Body of pancreas (tissue), 4 donors: ENCODE measurements at places on chromosomes 12 and 14.

- DNase-seq: no peak
Measured at GRCh38 chr14:98834119-98834518, 437.9 kb downstream of the BCL11B start.

DNA sequence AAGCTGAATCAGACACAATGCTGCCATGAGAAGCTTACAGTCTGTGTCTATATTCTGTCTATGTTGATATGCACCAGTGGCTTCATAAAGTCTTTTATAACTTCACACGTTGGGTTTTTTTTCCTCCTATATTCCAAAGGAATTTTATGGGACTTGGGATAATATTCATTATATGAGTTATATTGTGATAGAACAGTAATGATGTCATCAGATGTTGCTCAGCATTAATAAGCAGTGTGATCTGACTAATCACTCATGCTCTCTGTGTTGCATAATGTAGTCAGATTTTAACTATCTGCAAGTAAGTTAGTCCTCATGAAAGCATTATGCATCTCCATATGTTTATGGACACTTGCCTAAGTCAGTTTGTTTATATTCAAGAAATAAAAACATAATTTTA is 159.6 kb downstream of the PLCZ1 start:
- DNase-seq: no peak

- DNase-seq: no peak
Measured at GRCh38 chr12:54968181-54968730, 16.3 kb downstream of the TESPA1 start.

- DNase-seq: no peak
Measured at GRCh38 chr12:114671443-114672411, 12.2 kb downstream of the TBX3 start.

- no peak for DNase-seq
Measured at GRCh38 chr14:97848317-97848980, 1051.3 kb downstream of the VRK1 start.

DNA sequence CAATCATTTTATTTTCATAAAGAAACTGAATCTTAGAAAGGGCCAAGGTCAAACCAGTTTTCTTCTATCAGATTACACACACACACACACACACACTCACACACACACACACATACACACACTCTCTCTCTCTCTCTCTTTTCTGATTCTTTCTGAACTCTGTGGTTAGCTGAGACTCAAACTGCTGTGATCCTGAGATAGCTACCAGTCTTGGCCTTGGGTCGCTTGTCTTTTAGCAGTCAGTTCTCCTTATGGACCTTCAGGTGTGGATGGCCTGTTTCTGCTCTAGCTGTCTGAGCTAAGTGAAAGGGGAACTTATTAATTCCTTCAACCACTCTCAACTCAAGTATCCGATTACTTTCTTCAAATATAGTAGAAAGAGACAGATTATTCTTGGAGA is 145.1 kb downstream of the GRIP1 start:
- no peak for DNase-seq

DNA sequence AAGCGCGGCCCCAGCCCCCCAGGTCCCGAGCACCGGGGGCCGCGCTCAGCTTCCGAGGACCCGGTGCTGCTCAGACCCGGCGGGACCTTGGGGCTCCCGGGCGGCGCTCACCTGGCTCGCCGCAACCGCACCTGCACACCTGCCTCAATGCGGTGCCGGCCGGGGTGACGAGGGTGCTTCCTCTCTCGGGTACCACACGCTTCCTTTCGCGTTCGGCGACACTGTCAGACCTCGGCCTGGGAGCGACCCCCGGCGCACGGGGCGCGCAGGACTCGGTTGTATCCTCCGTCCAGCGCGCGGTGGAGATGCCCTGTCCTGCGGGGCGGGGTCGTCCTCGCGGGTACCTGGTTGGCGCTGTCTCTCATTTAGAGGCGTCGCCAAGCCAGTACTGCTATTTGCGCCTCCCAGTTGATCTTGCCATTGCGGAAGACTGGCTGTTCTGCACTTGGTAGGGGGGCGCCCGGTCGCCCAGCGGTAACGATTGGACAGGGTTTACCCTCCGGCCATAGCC is 718 bp downstream of the PACS2 start:
- peak; percentile 65 for DNase-seq

DNA sequence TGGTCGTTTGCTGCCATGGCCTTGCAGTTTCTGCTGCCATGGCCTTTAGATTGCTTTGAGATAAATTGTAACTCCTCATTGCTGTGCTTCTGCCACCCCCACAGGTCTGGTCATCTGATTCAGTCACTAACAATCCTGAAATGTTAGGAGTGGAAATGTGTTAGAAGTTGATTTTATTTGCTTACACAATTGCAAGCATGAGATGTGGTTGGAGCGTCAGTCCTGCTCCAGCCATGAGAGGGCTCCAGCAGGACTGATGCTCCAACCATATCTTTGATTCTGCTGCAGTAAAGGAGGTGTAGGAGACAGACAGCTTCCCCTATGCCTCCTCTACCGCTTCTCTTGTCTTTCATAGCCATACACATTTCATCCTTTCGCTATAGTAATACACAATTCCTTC is 226.8 kb upstream of the RGS6 start:
- no peak for DNase-seq

DNA sequence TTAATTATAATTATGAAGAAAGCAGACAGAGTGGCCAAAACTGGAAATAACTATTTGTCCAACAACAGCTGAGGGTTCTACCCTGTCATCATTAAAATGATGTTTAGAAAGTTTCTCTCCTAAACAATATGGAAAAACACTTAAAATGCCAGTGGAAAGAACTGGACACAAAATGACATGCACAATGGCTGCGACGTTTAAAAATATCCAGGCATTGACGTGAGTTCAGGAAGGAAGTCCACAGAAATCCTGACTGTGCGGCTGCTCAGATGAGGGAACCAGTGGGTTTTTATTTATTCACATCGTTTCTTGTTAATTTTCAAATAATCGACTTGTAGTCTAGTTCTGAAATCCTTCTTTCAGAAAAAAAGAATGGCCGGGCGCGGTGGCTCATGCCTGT is 58.3 kb downstream of the CCNK start:
- DNase-seq: no peak

- DNase-seq: no peak
Measured at GRCh38 chr12:46407361-46407760, 34.8 kb upstream of the SLC38A2 start.

DNA sequence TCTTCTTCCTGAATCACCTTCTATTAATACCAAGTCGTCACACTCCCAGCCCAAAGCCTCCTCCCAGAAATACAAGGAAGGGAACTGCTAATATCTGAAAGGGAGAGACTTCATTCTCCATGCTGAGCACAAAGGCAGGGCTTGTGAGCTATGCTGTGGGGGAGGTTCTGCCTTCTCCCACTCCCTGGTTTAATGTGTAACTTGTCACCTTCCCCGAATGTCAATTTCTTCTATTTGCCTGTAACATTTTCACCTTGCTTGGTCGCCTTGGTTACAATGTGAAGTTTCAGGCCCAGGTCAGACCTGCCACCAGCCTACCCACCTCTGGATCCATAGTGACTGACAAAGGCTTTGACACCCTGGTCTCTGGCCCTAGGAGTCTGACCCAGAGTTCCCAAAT is 82.0 kb upstream of the ESRRB start:
- peak; percentile 49 for DNase-seq

DNA sequence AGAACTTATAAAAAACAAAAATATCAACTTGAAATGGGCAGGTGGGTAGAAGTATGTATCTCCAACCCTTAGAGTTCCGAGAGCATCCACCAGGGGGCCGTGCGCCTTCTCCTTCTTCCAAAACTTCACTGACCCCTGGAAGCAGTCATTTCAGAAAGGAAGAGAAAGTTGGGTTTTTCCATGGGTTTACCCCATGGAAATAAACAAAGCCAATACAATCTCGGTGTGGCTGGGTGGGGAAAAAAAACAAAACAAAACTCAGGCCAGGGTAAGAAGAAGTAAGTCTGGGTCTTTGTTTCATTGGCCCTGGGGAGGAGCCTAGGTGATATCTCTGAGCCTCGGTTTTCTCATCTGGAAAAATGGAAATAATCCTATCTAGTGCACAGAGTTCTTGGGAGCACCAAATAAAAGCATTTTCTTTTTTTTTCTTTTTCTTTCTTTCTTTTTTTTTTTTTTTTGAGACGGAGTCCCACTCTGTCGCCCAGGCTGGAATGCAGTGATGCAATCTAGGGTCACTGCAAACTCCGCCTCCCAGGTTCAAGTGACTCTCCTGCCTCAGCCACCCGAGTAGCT is 33.6 kb upstream of the HNF1A start:
- peak; percentile 75 for DNase-seq

DNA sequence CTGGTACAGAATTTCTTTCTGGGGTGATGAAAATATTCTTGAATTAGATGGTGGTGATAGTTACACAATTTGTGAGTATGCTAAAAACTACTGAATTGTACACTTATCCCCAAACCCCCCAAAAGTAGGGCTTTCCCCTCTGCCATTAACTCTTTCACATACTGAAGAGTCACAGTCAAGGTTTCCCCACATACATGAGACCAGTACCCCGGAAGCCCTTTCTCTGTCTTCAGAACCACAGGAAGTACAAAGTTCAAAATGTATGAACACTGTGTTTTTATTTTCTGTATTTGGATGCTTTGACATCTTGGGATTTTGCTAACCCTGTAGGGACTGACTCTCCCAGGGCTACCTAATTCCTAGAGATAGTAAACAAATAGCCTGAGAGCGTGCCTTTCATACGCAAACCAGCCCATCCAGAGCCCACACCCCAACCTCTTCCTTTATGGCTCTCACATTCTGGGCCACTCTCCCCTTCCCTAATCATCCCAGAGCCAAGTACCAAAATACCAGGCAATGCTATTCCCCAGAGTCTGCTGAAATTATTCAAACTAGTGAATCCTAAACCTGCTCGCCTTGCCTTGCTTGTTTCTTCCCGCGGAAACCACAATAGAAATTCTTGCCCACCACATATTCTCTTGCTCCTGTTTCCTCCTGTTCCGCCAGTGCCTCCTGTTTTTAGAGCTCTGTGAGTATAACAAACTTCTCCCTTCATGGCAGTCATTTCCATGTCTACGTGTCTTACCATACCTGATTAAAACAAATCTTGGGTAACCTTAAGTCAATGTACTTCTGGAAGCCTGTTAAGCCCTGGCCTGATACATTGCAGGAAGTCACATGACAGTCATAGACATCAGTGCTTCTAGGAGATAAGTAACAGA is 524.8 kb downstream of the FUT8 start:
- DNase-seq: no peak

DNA sequence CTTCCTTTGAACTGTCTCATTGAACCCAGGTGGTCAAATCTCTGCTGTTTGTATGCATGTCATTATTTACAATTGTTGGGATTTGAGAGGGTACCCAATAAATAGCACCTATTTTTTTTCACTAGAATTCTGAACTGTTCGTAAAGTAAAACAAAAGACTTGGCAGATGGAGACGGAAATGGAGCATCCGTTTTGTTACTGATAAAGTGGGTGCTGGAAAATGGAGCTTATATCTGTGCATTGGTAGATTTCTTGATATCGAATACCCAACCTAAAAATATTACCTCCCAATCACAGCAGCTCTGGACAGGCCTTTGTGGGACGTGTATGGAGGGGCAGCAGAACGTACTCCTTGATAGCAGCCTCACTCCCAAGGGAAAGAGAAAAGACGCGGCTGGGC is 224.4 kb downstream of the C12orf75 start:
- DNase-seq: no peak

DNA sequence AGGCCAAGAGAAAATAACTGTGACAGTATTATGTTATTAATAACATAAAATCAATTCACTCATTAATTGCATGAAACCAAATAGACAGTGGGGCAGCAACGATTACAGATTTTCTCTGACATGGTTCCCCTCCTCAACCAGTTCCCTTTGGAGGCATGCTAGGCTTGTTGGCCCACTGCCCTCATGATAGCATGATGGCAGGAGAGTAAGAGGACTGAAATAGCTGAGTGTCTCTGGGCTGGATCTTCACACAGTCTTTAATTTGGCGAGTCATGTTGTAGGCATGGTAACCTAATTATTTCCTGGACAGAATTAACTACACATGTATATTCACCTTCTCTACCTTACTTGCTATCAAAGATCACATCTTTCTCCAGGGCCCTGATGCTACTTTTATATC is 266.2 kb upstream of the PELI2 start:
- DNase-seq: no peak

- no peak for DNase-seq
Measured at GRCh38 chr12:85834378-85834777, 1.8 kb downstream of the RASSF9 start.

- no peak for DNase-seq
Measured at GRCh38 chr12:44647917-44648690, 228.0 kb downstream of the NELL2 start.

- no peak for DNase-seq
Measured at GRCh38 chr14:60241091-60241490, 7.9 kb upstream of the PPM1A start.

- DNase-seq: peak; percentile 69
Measured at GRCh38 chr12:15278816-15279658, 43.3 kb upstream of the PTPRO start.

DNA sequence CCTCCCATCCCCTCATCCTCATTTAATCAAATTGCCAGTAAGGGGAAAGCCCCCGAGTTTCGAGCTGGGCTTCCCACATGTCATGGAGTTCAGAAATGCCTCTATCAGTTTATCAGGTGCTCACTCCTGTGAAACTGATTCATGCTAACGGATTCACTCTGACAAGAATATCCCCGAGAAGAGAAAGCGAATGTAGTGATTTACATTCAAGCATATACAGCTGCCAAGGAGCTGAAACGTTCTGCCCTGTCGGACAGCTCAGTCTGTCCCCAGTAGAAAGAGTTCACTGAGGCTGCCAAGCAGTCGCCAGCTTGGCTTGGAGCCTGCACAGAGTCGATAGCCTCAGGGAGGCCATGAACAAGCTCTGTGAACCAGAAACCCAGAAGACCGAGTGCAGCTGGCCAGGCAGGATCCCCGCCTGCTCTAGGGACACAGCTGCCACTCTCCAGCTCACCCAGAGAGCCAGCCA is 88.4 kb downstream of the TMCC3 start:
- DNase-seq: peak; percentile 83

- no peak for DNase-seq
Measured at GRCh38 chr14:94029265-94029664, 3.1 kb downstream of the OTUB2 start.

- no peak for DNase-seq
Measured at GRCh38 chr14:58846682-58847465, 209.1 kb downstream of the DACT1 start.

DNA sequence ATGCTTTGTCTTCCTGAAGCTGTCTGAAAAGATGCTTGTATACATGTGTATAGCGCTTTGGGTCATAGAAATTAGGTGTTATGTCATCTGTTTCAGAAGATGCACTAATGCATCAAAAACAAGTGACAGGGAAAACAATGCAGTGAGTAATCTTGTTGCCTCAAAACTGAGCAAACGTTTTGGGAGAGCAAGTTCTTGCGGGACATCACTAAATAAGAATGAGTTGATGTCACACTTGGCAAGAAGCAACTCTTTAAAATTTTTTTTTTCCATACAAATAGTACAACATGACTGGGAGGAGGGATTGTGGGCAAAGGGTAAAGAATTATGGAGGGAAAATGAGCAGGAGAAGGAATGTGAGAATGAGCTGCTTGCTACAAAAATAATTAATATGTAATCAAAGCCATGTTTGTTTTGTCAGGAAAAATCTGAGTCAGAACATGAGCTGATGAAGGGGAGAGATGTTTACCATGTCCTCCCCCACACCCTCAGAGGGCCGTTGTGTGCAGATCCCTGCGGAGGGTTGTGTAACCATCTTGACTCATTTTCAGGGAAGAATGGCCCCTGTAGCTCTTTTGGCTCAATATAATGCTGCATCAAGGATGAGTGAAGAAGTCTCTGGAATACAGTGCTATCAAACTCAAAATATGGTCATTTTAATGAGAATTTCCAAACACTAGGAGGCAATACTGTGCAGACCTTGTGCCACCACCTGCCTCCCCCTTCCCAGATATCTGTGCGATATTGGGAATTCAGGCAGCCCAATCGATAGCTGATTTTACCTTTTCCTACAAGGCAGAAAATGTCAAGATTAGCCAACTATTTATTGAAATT is 41.4 kb downstream of the BORCS5 start:
- DNase-seq: peak; percentile 75
